GM10248 (cell line): ENCODE measurements at places on chromosomes 11 and 22.

DNA sequence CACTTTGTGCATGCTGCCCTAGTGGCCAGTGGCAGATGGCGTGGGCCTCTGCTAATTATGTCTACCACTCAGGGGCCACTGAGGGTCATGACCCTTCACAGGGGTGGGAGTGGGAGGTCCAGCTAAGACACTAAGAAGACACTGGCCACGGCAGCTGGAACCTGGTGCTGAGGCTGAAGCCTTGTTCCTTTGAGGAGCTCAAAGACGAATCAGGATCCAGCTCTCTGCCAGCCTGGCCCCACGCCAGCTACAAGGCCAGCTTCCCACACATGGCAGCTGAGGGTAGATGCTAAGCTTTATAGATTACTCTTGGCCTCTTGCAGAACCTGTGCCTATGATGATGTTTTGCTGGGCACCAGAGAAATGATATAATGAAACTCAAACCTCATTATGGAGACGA lies 226.3 kb downstream of the DSCAML1 start:
- DNase-seq, result no peak

GRCh38 chr22:20036084-20036482 lies 15.2 kb downstream of the TANGO2 start:
- peak; percentile 45 for DNase-seq

GRCh38 chr11:45270946-45271716 lies 15.0 kb downstream of the SYT13 start:
- no peak for DNase-seq

GRCh38 chr11:30733748-30734147 lies 147.6 kb upstream of the MPPED2 start:
- DNase-seq, result no peak

DNA sequence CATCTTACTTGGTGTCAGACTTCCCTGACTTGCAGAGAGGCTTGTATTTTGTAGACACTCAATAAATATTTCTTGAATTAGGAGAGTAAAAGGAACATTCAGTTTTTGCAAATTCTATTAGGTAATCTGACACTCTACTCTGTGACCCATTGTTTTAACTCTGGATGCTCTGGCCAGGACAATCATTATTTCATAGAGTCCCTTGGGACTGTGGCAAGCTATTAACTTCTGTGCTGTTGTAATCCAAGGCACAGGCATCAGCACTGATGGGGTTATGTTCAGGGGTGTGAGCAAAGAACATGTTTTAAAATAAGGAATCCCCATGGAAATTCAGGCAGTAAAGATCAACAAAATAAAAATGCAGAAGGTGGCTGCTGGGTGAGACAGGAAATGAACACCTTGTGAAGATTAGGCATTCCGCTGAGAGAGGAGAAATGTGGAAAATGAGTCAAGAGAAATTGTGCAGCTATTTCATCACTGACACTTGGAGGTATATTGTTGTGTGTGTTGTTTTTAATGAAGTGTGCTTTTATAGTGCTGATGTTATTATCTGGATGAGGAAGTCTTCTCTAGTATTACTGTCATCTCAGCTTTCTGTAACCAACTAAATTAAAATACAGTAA lies 175.2 kb downstream of the WNT11 start:
- no peak for DNase-seq

- DNase-seq, result peak; percentile 22
Observed at GRCh38 chr11:3947061-3947460, 91.6 kb downstream of the STIM1 start.

GRCh38 chr11:32071811-32072210 lies 19.1 kb upstream of the RCN1 start:
- no peak for DNase-seq

GRCh38 chr11:11400635-11401232 lies 47.7 kb upstream of the CSNK2A3 start:
- DNase-seq, result peak; percentile 30

DNA sequence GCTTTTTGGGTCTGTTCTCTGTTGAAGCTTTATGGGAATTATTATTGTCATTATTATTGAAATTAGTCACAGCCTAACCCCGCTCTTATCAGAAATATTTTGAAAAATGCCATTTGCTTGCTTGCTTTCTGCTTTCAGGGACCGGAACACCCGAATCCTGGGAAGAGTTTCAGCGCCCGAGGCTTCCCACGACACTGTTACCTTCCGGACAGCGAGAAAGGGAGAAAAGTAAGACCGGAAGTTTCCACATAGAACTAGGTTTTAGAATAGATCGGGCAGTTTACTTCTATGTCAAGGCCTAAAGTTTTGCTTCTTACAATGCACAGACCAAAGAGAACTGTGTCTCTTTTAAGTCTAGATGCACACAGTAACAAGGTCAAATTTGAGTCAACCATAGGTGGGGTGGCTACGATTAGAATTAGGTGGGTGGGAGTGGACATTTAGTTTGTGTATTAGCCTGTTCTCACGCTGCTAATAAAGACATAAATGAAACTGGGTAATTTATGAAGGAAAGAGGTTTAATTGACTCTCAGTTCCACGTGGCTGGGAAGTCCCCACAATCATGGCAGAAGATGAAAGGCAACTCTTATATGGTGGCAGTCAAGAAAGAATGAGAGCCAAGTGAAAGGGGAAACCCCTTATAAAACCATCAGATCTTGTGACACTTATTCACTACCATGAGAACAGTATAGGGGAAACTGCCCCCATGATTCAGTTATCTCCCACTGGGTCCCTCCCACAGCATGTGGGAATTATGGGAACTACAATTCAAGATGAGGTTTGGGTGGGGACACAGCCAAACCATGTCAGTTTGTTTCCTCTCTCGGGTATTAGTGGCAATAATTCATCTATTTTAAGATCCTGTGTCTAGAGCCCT lies 12.9 kb downstream of the MPEG1 start:
- DNase-seq, result peak; percentile 58

GRCh38 chr11:68584097-68584496 lies 100.2 kb upstream of the GAL start:
- DNase-seq, result peak; percentile 53

DNA sequence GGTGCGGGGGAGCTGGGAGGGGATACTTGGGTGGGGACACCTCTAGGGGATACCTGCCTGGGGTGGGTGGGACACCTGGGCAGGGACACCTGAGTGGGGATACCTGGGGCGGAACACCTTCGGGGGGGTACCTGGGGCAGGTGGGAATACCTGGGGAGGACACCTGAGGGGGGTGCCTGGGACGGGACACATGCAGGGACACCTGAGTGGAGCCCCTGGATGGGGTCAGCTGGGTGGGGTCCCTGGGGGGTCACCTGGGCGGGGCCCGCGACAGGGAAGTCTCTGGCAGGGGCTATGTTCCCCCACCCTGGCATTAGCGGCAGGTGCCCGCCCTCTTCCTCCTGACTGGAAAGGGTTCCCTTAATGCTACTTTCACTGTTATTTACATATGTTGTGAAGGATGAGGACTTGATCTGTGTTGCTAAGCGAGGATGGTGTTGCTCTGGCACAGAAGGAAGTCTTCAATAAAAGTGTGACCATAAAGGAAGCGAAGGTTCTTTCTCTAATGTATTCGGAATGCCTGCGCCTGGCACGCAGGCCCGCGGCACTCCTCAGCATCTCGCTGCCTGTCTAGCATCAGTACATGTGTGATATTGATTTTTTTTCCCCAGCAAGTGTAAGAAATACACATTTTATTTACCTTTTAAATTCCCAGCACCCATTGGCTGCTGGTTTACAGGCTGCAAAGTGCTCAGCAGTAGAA lies 801.7 kb downstream of the BRD1 start:
- DNase-seq, result no peak

GRCh38 chr11:117498791-117499190 lies 171.1 kb downstream of the CEP164 start:
- no peak for DNase-seq

- no peak for DNase-seq
Observed at GRCh38 chr11:113163291-113164030, 150.9 kb upstream of the TTC12 start.

- no peak for DNase-seq
Observed at GRCh38 chr22:44331881-44332714, 19.3 kb upstream of the SHISAL1 start.

DNA sequence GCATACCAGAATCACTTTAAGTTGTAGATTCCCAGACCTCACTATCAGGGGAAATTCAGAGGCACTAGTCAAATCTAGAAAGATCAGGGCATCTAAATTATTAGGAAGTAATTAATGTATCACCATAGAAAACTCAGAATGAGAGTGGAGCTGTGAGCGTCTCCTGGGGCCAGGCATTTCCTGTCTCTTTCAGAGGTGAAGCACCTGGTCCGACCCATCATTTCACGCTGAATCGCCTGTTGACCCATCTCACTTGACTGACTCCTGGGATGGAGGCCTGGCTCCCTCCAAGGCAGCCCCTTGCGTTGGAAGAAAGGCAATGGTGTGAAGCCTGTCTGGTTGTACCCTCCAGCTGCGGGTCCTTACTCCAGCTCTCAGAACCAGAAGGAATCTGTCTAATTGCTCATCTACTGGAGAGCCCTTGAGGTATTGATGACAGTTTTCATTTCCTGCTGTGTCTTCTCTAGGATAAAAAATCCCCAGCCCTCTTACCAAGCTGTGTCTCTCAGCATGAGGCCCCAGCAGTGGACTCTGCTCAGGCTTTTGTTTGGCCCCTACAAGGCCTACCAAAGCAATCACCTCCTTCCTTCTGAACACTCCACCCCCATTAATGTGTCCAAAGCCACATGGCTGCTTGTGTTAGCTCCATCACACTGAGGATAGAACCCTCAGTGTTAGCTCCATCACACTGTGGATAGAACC lies 93.2 kb upstream of the SYT13 start:
- DNase-seq, result no peak
